ENCODE measurements at places on chromosomes 5 and 9.
A peak's percentile ranks its signal among the peaks of the same experiment; 100 is the strongest.

GRCh38 chr5:125011419-125011818 is 265.0 kb upstream of the ZNF608 start:
- DNase-seq, result no peak

GRCh38 chr5:144205141-144205551 is 34.5 kb downstream of the KCTD16 start:
- DNase-seq, result no peak

DNA sequence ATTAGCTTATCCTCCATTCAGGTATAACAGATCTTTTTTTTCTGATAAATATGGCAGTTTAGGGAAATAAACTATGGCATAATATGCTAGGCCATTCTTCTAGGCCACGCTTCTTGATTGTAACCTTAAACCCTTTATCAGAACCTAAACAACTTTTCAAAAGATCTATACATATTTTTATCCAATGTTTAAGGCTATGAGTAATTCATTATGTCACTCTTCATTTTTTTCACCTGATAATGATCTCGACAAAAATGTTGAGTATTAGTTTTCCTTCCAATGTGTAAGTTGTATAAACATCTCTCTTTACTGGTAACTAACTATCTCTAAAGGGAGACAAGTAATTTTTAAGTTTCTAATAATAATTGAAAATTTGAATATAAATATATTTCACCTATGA is 2.4 kb upstream of the PCDHB4 start:
- no peak for DNase-seq

GRCh38 chr9:123933440-123934212 is 3.7 kb upstream of the DENND1A start:
- no peak for DNase-seq

DNA sequence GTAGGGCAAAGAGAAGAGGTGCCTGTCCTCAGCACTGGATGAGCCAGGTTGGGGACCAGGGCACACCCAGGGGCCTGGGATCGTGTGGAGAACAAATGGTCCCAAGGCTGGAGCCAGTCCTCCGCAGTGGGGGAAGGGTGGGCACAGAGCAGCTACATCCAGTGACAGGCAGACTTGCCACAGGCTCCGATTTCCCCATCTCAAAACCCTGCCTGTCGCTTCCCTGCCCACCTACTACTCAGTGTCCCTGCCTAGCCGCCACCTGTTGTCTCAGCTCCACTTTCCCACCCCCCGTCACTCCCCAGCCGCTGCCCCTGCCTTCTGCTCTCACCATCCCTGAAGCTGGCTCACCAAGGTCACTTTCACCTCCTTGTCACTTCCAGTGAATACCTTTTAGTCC is 13.9 kb upstream of the ENHO start:
- no peak for DNase-seq

DNA sequence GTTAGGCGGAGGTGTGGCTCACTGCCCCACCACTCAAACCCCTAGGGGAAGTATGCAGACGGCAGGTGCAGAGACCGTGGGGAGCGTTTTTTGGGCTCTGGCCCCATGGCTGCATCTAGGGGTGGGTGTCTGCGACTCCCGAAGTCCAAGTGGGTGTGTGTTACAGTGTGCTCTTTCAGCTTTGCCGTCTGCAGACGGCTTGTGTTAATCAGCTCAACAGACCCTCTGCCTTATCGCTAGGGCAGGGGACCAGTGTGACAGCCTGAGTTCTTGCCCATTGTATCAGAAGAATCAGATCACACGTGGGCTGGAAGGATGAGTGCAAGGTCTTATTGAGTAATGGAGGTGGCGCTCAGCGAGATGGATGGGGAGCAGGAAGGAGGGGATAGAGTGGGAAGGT is 162.8 kb downstream of the ENC1 start:
- no peak for DNase-seq

DNA sequence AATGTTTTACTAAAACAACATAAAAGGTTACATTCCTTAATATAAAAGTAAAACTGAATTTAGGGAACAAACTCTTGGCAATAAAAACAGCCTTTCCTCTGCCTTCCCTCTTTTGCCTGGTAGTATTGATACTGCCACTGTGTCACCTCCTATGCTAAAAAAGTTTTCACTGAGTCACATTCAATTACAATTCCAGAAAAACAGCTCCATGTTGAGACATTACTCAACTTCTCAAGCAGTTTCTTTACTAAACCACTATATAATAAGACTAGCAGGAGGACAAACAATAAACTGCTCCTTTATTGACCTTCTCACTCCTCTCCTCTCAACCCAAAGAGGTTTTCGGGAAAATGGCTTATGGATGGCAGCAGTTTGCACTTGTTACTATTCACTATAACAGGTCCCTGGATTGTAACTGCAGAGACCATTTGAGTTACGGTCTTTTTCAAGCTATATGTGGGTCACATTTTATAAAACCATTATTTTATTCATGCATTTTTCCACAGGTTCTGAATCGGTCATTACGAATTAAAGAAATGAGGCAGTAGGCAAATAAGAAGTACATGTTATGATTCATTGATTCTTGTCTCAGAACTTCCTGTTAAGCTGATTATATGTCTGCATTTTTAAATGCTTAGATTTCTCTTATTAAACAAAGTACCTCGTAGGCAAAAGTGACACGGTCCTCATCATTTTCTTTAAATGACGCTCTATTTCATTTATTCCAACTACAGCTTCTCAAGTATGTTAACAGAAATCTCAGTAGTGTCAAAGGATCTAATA is 2.1 kb downstream of the ZDHHC21 start:
- no peak for DNase-seq

- DNase-seq, result no peak
Measured at GRCh38 chr5:142204219-142204618, 95.6 kb downstream of the NDFIP1 start.

DNA sequence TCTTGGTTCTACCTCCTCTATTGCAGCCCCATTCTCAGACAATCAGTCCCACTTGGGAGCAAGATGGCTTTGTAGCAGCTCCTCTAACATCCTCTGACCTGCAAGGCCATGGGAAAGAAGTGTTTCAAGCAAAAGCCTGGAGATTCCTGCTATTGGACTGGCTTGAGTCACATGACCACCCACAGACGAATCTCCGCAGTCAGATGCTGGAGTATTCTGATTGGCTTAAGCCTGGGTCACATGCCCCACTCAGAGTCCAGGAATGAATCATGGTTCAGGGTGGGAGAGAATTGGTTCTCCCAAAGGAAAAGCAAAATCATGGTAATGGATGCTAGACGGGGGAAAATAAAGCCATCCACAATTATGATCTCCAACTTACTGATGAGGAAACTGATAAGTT is 22.6 kb upstream of the LMX1B start:
- no peak for DNase-seq

- DNase-seq, result no peak
Measured at GRCh38 chr9:70427161-70427945, 12.9 kb upstream of the KLF9 start.

GRCh38 chr5:73605223-73606087 is 20.5 kb upstream of the ARHGEF28 start:
- no peak for DNase-seq

- no peak for DNase-seq
Measured at GRCh38 chr5:144024545-144024944, 145.9 kb downstream of the YIPF5 start.

- DNase-seq, result no peak
Measured at GRCh38 chr9:97964901-97965300, 18.2 kb upstream of the ANP32B start.

DNA sequence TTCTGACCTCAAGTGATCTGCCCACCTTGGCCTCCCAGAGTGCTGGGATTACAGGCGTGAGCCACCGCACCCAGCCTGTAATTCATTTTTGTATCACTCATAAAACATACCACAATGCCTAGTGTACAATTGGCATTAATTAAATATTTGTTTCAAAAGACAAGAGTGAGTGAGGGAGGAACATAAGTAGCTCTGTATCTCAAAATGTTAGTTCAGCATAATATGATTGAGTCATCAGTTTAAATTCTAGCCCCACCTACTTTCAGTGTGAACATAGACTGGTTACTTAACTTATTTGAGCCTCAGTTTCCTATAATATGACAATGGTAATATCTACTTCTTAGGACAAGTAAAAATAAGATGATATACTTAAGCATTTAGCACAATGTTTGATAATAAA is 26.9 kb downstream of the INVS start:
- DNase-seq, result no peak

DNA sequence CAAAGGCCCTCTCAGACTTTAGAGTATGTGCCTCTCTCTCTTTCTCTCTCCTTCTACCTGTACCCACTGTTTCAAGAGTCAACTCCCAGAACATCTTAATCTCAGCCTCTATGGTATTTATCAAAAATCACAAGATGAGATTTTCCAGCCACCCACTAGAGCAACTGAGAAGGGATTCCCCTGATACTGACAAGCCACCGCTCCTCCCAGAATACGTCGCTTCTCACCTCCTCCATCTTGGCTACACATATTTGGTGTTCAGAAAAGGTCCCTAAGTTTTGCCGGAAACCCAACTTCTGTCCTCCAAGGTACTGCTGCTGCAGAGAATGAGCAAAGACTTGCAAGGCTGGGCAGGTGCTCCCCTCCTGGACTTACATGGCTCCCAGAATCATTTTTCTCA is 6.1 kb downstream of the GARIN3 start:
- peak; percentile 48 for DNase-seq

DNA sequence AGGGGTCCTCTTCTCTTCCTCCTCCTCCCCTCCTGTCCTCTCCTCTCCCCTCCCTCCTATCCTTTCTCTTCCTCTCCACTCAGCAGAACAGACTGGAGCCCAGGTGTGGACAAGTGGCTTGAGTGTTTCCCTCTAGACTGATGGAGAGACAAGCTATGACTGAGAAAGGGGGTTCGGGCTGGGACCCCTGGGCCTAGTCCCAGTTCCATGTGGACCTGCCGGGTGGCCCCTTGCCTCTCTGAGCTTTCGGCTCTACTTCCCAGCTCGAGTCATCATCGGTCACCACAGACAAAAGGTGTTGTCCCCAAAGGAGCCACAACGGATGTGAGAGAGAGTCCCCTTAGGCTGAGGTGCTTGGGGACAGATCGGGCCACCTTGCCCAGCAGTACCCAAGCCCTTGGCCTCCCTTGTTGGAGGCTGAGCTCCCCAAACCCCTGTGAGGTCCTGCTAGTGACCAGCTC is 3.4 kb upstream of the RXRA start:
- DNase-seq, result no peak

- DNase-seq, result no peak
Measured at GRCh38 chr5:142621227-142621626, 64.7 kb downstream of the FGF1 start.

GRCh38 chr9:85510830-85511504 is 230.8 kb downstream of the AGTPBP1 start:
- DNase-seq, result no peak

DNA sequence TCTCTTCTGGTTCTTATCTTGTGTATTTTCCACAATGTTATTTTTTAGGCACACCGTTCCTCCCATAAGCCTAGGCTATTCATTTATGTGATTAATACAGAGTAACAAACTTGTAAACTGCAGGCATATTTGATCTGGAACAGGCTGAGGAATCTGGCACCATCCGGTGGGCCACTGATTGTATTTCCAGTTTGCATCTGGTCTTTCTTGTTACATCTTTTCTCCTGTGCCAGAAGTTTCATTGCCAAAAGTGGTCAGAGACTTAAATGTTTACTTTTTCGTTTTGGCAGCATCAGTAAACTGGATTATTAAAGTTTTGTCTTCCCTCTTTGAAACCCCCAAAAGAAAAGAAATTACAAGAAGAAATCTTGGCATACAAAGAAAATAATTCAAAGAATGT is 17.9 kb upstream of the ZCCHC7 start:
- no peak for DNase-seq

DNA sequence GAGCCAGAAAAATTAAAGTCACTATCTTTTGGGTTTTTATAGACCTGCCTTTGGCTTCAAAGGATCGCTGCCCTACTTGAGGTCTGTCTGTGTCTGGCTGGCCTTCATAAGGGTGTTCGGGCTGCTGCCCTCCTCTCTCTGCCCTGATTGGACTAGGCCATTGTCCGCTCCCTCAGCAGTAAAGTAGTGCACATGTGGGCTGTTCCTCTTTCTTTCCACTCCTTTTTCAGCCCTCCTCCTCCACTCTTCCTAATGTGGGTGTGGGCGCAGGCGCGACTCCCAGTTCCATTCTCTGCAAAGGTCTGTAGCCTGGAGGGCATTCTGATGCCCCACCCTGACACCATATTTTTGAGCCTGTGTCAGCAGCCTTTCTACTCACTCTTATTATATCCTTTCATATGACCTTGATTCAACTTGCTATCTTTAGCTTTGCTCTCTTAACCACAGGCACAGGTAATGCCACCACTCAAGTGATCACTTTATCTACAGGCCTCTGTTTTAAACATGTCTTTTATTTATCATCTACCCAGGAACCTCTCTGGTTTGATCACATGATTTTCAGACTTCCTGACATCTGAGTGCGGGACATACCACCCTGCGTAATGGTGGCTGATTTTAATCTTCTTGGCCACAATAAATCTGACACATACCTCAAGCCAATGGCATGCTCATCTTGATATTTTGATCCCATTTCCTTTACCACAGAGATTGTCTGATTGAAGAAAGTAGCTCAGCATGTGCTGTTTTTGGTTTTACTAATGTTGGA is 144.5 kb downstream of the AOPEP start:
- peak; percentile 33 for DNase-seq

GRCh38 chr9:124018730-124019697 is 7.4 kb downstream of the LHX2 start:
- no peak for DNase-seq

DNA sequence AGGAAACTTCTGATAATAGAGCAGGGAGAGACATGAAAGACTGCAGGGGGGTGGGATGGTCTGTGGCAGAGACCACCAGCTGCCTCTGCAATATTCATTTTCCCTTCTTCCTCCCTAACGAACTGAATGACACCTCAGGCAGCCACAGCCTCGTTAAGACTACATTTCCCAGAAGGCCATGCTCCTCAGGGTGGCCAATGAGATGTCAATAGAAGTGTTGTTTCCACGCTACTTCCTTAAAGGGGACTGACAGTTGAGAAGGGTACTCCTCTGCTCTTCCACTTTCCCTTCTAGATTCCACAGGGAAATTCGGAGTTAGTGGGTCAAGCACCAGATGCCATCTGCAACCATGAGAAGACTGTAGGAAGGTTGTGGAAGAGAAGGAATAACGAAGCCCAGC is 52.0 kb upstream of the DAPK1 start:
- DNase-seq, result peak; percentile 6

GRCh38 chr9:33364127-33364526 is 38.2 kb downstream of the AQP7 start:
- DNase-seq, result no peak

DNA sequence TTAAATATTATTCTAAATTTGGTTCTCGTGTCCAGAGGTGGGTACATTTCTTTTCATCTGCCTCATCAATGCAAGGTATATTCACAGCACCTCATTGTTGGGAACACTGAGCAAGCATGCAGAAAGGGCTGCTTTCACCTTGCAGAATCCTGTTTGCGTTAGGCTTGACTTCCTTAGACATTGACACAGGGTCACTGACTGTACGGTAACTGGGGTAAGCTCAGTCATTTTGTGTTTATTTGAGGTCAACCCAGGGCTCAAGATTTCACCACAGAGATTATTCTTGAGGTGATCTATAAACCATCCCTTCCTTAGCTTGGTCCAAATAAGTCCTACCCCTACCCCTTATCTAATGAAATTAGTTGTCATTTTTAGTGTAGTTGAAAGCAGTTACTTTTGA is 1.7 kb upstream of the PTPDC1 start:
- DNase-seq, result no peak

GRCh38 chr5:32735512-32735911 is 24.4 kb downstream of the NPR3 start:
- no peak for DNase-seq

Data from stimulated activated CD4-positive, alpha-beta T cell treated with anti-CD3 and anti-CD28 coated beads, Interleukin-4, amount 100 ng/mL, for 24 hours (primary cell).